Germinal center (tissue), 1 donor: ENCODE measurements at places on chromosomes 16 and 17.

GRCh38 chr17:82424001-82424862 lies 5.8 kb upstream of the OGFOD3 start:
- DNase-seq = peak; percentile 53

DNA sequence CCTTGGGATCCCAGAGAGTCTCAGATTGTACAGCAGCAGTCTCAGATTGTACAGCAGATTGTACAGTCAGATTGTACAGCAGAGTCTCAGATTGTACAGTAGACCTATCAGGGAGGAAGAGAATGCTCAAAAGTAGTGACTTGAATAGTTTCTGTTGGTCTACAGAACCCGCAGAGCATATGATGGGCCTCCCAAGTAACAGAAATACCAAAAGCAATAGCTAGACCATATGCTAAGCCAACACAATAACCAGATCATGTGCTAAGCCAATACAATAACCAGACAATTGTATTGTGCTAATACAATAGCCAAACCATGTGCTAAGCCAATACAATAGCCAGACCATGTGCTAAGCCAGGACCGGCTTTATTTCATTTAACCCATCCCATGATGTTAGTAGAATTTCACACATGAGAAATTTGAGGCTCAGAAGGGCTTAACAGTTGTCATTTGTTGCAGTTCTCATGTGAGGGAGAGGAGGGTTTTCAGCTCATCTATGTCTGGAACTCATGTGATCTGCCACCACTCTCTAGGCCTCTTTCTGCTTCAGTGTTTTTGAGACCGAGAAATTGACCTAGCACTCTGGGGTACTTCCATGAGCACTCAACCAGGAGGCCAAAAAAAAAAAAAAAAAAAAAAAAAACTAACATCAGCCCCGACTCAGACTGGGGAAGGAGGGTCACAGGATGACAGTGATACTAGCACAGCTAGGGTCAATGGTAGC lies 144.0 kb downstream of the SOX9 start:
- no peak for DNase-seq

- DNase-seq = no peak
Measured at GRCh38 chr17:47102914-47103313, 86.2 kb downstream of the CDC27 start.

DNA sequence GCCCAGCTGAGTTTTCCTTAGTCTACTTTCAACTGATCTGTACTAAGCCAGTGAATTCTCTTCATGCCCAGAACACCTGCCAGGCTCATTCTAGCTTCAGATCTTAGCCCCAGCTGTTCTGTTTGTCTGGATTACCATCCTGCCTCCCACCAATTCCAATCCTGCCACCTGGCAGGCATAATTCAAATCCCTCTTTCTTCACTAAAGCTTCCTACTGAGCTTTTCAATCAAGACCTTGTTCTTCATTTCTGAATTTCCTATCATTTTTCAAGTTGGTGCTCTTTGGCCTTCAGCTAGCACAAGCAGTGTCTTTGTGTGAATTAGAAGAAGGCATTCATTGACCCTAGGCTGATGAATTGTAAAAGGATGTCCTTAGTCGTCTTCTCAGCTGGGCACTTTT lies 357.6 kb downstream of the UTP18 start:
- DNase-seq = no peak

DNA sequence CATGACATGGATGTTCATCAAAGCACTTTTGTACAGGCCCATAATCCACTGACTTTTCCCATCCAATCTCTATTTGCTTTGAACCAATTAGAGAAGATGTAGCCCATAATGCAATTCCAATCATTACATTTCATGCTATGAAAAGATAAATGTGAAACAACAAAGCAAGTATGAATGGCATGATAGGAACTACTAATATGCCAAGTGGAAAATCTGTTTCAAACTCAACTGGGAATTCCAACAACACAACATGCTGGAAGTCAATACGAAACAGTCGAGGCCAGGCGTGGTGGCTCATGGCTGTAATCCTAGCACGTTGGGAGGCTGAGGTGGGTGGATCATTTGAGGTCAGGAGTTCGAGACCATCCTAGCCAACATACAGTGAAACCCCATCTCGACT lies 39.6 kb upstream of the TMEM97 start:
- no peak for DNase-seq

GRCh38 chr16:88798073-88798472 lies 5.5 kb upstream of the CDT1 start:
- no peak for DNase-seq

DNA sequence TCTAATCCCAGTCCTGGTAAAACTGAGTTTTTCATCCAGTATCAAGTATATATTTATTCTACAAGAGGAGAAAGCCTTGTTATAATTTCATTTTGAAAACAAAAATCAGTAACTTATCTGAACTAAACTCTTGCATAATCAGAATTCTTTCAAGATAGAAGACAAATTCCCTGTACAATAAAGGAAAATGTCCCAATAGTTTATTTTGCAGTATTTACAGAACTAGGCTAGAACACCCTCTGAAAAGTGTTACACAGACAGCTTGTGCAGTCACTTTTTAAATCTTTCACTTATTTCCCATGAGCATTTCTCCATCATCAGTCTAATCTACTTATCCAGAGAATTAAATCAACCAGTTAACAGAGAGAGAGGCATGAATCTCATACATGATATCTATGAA lies 48.5 kb downstream of the SPOP start:
- DNase-seq = no peak

DNA sequence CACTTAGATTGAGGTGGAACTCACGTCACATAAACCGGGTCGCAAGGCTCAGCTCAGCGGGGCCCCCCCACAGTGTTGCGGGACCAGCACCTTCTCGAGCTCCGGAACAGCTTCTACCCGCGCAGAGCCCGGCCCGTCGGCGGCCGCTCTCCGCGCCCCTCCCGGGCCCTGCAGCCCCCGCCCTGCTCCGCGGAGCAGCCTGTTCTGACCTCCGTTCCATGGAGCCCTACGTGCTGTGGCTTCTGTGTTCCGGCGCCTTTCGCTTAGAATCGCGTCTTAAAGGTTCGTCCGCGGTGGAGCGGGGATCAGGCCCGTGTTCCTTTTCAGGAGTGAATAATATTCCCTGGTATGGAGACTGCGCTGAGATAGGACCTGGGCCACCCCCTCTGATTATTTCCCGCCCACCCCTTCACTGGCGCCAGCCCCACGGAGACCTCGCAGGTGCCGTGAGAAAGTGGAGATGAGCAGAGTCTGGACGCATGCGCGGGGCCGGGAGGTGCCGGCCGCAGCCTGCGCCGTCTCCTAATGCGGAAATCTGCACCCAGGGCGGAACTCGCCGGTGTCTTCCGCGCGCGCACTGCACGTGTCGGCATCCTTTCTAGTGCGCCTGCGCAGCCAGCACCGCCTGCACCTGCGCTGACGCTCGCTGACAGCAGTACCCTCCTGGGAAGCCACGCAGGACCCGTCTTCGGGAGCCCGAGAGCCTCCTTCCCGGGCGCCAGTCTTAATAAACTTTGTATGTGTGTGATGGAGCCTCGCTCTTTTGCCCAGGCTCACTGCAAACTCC lies 30.9 kb downstream of the ZNF778 start:
- DNase-seq = no peak

DNA sequence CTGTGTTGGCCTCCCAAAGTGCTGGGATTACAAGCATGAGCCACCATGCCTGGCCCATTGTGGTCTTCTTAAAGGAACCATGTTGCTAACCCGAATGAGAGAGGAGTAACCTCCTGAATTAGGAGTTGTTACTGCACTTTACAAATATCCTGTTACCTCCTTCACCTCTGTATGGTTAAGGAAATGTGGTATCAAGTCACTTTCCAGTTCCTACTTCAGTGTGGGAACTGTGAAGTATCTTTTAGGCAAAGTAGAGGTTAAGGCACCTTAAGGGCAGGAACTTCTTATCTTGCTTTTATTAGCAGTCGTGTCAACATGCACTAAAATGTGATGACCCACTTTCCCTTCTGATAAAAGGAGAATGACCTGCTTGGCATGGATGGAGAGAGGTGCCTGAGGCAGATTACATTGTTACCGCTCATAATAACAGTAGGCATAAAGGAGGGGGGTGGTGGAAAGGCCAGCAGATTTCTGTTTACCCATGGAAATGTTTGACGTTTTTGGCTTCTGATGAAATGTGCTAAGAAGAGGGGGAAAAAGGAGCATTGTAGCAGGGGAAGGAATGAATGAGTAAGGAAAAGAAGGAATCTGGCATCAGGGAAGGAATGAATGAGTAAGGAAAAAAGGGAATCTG lies 28.5 kb downstream of the FTO start:
- no peak for DNase-seq
